Stimulated activated CD4-positive, alpha-beta T cell treated with anti-CD3 and anti-CD28 coated beads, Interleukin-2, amount 100 ng/mL, for 24 hours (primary cell): ENCODE measurements at places on chromosomes 2 and 18.

DNA sequence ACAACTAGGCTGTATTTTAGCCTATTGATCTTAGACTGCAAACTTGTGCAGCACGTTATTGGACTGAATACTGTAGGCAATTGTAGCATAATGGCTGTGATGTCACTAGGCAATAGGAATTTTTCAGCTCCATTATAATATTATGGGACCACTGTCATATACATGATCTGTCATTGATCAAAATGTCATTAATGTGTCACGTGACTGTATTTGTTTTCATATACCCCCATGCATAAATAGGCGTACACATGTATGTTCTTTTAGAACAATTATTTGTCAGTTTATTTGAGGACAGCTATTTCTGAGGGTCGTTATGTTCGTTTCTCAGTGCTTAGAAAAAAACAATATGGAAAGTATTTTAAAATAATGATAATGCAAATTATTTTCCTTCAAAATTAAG, 111.9 kb upstream of the CDH2 start:
- no peak for DNase-seq

DNA sequence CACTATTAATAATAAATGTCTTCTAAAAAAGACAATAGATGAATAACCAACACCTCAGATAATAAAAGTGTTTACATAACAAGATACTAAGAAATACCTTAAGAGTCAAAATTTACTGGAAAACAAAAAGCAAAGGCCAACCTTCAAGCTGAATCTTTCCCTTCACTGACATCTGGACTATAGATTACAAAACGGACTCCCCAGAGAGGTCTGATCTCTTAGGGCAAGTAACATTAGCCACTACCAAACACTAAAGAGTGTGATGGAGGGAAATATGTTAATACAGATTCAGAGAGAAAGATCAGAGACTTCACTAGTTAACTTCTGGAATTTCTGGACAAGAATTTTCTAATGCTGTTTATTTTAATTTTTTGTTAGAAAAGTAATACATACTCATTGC, 13.9 kb downstream of the CLASP1 start:
- no peak for DNase-seq

DNA sequence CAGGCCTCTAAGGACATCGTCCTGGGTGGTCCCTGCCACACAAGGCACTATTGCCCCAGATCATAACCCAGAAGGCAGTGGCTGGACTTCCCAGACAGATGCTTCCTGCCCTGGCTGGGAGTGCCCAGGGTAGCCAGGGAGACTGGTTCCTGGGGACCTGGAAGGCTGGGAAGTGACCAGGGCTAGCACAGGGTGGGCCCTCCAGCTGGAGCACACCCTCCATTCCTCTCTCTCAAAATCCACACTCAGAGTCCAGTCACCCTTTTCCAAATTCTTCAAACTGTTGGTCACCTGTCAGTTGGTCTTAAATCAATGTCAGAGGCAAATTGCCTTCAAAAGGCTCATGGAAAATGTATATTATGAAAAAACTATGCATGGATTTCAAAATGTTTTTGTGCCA, 11.6 kb upstream of the TUBB6 start:
- no peak for DNase-seq

- DNase-seq: no peak
Observed at GRCh38 chr2:78989051-78989450, 36.5 kb upstream of the REG3G start.

GRCh38 chr18:63575681-63576080, 11.5 kb upstream of the SERPINB13 start:
- DNase-seq: no peak
